NCI-H2171 (cell line): ENCODE measurements at places on chromosomes 1 and 21.

GRCh38 chr1:35762141-35762540 lies 7.6 kb downstream of the CLSPN start:
- DNase-seq, result no peak

GRCh38 chr1:65195495-65196417 lies 47.8 kb downstream of the AK4 start:
- DNase-seq, result peak; percentile 20

DNA sequence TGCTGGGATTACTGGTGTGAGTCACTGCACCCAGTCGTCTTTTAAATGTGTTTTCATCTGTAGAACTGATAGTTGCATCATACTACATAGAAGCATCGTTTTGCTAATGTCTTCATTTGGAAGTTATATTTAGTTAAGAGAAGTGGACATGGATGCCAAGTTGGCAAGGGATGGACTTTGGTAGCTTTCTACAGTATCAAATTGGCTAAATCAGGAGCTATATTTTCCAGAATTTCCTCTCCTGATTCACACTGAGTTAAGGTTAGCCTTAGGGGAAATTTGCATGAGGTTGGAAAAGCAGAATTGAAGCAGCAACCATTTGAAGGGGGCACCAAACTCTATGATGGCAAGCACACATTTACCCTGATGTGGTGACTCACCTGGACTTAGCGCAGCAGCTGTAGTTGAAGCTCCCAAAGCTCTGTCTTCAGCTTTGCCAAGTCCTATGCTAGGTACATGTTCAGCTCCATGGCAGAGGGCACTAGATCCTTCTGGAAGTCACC lies 43.9 kb downstream of the DUSP10 start:
- DNase-seq, result no peak

GRCh38 chr1:240149484-240150094 lies 57.9 kb downstream of the FMN2 start:
- no peak for DNase-seq

DNA sequence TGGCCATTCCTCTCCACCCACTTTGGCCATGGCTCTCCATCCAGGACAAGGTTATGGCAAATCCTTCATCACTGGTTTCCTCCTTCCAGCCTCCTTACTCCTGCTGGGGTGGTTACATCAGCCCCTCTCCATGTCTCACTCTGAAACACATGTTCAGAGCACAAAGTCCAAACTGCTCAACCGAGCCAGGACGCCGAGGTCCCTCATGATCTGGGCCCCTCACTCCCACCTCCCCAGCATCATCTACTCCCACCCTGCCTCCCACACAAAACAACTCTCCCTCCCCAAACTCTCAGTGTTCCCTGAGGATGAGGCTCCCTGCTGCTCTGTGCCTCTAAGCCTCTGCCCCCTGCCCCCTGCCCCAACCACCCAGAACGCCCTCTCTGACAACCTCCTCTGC lies 33.3 kb upstream of the ZBTB40 start:
- DNase-seq, result no peak

GRCh38 chr1:63545780-63546179 lies 22.5 kb downstream of the EFCAB7 start:
- no peak for DNase-seq

GRCh38 chr1:28761189-28761588 lies 24.4 kb downstream of the YTHDF2 start:
- no peak for DNase-seq

DNA sequence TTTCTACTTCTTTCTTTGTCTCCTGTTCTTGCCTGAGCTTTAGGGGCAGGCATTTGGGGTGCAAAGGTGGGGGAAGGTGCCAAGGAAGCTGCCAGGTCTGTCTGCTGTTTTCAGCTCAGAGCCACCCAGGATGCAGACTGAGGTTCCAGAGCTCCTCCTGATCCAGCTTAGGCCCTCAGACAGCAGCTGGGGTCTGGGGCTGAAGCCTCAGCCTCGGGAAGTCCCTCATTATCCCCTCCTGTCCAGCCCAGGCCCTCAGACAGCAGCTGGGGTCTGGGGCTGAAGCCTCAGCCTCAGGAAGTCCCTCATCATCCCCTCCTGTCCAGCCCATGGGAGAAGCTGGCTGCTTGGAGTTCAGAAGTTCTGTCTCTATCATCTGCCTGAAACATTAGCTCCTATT lies 257.7 kb upstream of the CSF3R start:
- no peak for DNase-seq

GRCh38 chr1:203286161-203286984 lies 18.9 kb upstream of the BTG2 start:
- no peak for DNase-seq

DNA sequence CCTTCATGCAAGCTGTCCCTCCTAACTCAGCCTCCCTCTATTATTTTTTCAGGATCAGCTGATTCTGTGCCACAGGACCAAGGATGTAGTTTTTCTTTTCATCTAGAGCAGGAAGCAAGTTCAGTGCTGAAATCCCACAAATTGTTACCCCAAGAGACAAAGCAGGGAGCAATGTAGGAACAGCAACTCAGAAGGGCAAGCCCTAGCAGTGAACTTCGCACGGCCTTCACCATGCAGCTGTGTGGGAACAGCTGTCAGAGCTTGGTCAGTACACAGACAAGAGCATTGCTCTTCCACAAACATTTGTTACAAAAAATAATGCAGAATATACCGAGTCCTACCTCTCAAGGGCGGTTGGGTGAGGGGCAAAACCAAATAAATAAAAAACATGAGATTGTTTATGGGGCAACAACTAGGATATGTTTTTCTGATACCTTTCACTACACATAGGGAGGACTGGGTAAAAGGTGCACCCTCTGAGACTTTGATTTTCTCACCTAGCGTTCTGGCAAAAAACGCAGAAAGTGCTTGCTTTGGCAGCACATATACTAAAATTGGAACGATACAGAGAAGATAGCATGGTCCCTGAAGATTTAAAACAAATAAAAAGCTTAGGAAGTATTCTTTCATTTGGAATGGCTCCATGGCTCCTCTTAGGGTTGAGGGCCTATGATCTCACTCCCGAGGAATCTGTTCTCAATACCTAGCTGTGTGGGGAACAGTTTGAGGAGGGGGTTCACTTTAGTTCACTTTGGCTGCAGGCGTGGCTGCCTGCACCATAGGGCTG lies 37.1 kb upstream of the ANGPTL7 start:
- DNase-seq, result no peak

- DNase-seq, result no peak
Measured at GRCh38 chr1:43035821-43036741, 77.4 kb upstream of the SLC2A1 start.

- no peak for DNase-seq
Measured at GRCh38 chr1:60129911-60130310, 56.3 kb upstream of the C1orf87 start.

DNA sequence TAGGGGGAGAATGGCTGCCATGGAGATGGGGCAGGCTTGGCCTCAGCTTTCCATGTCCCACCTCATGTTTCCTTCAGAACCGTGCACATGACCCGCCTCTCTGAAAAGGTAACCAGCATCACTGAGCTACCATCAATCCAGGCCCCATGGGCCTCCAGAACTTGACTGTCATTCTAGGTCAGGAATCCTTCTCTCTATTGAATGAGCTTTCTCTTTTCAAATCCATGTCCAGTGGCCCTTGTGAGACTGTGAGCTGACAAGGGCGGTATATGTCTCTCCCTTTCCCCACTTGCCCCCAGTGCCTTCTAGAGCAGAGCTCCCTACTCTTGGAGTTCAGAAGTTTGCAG lies 4.4 kb downstream of the CSRP1 start:
- no peak for DNase-seq

- no peak for DNase-seq
Measured at GRCh38 chr1:33641104-33641830, 168.8 kb downstream of the ZSCAN20 start.

DNA sequence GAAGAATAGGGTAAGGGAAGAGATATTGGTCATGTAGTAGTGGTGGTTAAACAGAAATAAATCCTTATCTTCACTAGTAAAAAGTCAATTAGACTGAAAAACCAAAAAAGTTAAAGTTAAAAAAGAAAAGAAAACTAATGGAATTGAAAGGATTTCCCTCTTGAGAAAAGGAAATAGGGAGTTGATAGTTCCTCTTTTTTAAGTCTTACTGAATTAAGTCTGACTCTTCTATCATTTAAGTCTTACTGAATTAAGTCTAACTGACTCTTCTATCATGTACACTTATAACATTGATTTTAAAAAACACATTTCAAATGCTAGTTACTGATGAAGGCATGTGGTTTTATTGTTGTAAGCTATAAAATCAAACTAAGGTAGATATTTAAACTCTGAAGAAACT lies 49.5 kb upstream of the TENT5C start:
- DNase-seq, result no peak

DNA sequence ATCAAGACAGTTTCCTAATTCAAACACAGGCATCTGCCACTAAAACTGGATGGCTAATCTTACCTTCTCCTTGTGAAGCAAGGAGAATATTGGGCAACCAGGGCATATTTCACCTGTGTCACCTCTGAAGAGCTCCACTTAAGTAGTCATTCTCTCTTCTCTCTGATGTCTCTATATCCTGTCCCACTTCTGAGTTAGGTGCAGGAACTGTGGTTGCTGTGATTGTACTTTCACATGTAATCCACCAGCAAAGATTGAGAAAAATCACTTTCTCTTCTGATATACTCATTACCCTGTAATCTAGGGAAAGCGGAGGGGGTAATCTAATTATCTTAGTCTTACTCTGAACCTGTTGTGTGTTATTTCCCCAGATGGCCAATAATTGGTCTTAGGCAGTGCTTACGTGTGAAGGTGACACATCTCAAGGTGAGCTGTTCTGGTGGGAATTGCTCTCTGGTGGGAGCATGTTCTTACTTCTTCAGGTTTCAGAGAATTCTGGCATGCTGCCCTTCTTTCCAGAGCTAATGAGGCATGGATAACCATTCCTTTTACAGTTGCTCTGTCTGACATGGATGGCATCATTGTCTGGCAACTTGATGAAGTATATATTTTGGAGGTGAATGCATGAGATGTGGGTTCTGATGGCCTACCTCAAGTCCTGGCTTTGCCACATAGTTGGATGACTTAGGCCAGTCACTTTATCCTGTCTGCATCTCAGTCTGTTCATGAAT lies 12.0 kb downstream of the XCL2 start:
- peak; percentile 79 for DNase-seq

GRCh38 chr1:116504308-116505156 lies 66.3 kb downstream of the CD58 start:
- DNase-seq, result no peak

GRCh38 chr21:19148056-19148455 lies 744.5 kb upstream of the TMPRSS15 start:
- DNase-seq, result no peak

- no peak for DNase-seq
Measured at GRCh38 chr1:158334526-158335212, 3.3 kb upstream of the CD1B start.

- peak; percentile 6 for DNase-seq
Measured at GRCh38 chr21:17818186-17819113, 706 bp downstream of the C21orf91 start.
